ENCODE measurements at places on chromosomes 1 and 21.

DNA sequence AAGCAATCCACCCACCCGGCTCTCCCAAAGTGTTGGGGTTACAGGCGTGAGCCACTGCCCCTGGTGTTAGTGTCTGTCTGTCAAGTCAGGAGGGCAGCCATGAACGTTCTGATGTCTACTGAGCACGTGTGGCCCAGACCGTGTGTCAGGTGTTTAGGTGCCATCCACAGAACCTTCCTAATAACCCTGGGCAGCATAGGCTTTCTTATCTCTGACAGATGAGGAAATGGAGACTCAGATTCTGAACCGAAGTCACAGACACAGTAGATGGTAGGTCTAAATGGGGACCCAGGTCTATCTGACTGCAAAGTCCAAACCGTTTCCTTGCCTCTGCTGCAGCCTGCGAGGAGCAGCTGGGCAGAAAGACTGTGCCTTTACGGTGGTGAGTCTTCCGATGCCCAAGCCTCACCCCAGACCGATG lies 622 bp upstream of the IL6R start:
- DNase-seq = no peak

DNA sequence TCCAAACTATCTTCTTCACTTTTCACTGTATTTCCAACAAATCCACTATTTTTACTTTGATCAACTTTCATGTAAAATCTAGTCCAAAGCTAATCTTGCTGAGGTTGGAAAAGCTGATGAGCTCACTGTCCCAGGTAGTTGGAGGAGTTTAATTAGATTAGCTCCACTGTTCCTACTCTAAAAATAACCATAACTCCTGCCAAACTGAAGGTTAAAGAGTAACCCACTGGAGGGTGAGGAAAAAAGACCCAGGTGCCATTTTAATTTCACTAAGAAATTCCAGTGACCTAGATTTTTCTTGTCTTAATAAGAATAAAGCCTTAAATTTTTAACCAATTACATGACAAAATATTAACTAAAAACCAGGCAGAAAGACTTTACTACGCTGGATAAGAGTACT lies 15.3 kb downstream of the DCAF8 start:
- no peak for DNase-seq

GRCh38 chr1:6365047-6365446 lies 28.5 kb downstream of the ACOT7 start:
- no peak for DNase-seq

GRCh38 chr1:169527451-169528214 lies 41.9 kb upstream of the SLC19A2 start:
- no peak for DNase-seq

- DNase-seq = no peak
Measured at GRCh38 chr1:113647164-113647563, 112.1 kb downstream of the PHTF1 start.

GRCh38 chr1:47438165-47439016 lies 547 bp downstream of the FOXD2 start:
- no peak for DNase-seq

DNA sequence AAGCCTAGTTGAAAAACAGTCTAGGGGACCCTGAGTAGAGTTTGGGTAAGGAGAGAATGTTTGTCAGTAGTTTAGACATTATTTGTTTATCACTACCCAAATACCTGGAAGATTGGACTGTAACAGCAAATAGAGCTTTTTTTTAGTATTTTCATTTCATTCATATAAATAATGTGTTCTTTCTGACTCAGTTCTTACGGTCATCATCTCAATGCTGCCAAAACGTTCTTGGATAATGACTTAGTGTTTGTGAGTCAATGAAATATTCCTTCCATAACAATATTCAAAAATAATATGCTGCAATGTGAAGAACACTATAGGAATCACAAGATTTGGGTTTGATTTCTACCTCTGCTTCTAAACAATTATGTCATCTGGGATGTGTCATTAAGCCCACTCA lies 400.0 kb upstream of the PKN2 start:
- no peak for DNase-seq

- no peak for DNase-seq
Measured at GRCh38 chr1:201476670-201477344, 7.8 kb upstream of the PHLDA3 start.

- DNase-seq = no peak
Measured at GRCh38 chr1:204931768-204932572, 61.3 kb downstream of the NFASC start.

DNA sequence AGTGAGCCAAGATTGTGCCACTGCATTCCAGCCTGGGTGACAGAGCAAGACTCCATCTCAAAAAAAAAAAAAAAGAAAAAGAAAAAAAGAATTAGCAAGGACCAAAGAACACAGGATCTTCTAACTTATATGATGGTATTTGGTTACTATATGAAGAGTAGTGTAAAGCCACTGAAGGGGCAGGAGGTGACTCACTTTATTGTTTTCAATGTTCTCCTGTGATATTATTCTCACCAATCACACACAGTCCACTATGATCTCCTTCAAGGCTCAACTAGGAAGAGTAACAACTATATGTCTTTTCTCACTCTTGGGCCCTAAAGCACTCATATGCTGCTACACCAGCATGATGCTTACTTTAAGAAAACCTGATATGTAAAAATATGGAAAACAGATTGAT lies 26.7 kb downstream of the RC3H1 start:
- DNase-seq = no peak

DNA sequence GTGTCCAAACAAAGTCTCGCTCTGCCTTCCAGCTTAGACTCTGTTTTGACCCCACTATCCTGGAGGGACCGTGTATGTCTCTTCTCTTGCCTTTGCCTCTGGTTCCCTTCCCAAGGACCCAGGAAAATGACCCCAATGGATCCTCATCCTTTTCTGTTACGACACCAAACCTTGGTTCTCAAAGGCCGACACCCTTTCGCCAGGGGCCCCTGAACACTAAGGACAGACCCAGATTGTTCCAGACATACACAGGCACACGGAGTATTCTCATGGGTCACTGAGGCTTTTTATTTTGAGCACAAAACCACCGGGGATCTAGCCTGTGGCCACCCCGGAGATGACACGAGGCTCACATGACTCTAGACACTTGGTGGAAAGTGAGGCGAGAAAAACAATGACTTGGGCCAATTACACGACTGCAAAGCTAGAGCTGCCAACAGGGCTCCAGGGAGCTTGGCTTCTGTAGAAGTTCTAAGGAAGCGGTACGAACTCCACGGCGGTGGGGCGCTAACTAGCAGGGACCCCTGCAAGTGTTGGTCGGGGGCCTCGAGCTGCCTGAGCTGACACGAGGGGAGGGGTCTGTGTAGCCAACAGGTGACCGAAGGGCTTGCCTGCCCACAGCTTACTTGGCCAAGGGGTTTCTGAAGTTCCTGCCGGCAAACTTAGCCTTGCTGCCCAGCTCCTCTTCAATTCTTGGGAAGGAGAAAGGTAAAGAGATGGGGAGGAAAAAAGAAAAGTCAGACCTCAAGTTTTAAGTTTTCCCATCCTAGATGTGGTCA lies 17.6 kb downstream of the ENO1 start:
- no peak for DNase-seq

GRCh38 chr1:161206411-161207140 lies 4.4 kb downstream of the NDUFS2 start:
- DNase-seq = no peak

GRCh38 chr1:228217551-228218344 lies 9.9 kb downstream of the OBSCN start:
- no peak for DNase-seq

- DNase-seq = no peak
Measured at GRCh38 chr1:182340233-182341058, 51.1 kb downstream of the GLUL start.

DNA sequence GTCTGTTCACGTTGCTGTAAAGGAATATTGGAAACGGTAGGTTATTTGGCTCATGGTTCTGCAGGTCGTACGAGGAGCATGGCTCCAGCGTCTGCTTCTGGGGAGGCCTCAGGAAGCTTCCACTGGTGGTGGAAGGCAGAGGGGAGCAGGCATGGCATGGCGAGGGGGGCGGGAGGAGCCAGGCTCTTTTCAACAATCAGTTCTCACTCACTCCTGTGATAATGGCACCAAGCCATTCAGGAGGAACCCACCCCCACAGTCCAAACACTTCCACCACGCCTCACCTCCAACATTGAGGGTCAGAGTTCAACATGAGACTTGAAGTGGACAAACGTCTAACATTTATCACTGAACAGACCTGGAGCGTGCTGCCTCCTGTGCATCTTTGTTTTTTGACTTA lies 141.2 kb downstream of the PGBD5 start:
- no peak for DNase-seq

- no peak for DNase-seq
Measured at GRCh38 chr1:30522031-30523004, 201.1 kb downstream of the MATN1 start.

DNA sequence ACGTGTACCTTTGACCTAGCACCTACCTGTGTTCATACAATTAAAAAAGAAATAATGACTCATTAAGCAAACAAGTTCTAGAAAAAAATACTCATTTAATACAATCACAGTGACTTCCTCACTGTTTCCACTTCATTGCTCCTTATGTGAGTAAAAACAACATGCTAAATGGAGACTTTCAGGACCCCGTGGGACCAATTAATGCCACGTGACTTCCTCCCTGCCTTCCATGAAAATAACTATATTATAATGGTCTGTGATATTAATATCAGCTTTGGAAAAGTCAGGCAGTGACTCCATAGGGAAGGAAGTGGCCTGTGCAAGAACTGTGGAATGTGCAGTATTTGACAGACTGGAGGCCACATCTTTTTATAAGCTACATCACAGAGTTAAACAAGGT lies 337.8 kb downstream of the HLX start:
- DNase-seq = no peak

GRCh38 chr1:178220094-178220493 lies 126.2 kb downstream of the RASAL2 start:
- DNase-seq = no peak

- no peak for DNase-seq
Measured at GRCh38 chr1:18981242-18981641, 24.8 kb upstream of the IFFO2 start.

DNA sequence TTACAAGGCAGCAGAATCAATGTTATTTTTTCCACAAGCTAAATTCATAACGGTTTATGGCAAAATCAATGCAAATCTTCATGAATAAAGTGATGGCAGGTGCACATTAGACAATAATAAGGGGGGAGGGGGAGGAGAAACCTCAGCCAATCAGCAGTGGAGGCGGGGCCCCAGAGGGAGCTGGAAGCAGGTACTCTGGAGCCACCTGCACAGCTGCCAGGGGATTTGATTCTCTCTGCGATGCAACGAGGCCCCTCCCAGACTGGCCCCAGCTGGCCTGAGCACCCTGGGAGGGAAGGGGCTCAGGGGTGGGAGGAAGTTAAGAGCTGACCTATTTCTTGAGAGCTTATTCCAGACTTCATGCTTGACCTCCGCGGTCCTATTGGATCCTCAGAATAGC lies 127.8 kb upstream of the IGSF21 start:
- DNase-seq = no peak

- no peak for DNase-seq
Measured at GRCh38 chr1:204563307-204563706, 47.1 kb downstream of the MDM4 start.

GRCh38 chr1:54777431-54777830 lies 13.1 kb upstream of the PARS2 start:
- DNase-seq = no peak

- no peak for DNase-seq
Measured at GRCh38 chr1:4431491-4431890, 222.9 kb upstream of the AJAP1 start.

DNA sequence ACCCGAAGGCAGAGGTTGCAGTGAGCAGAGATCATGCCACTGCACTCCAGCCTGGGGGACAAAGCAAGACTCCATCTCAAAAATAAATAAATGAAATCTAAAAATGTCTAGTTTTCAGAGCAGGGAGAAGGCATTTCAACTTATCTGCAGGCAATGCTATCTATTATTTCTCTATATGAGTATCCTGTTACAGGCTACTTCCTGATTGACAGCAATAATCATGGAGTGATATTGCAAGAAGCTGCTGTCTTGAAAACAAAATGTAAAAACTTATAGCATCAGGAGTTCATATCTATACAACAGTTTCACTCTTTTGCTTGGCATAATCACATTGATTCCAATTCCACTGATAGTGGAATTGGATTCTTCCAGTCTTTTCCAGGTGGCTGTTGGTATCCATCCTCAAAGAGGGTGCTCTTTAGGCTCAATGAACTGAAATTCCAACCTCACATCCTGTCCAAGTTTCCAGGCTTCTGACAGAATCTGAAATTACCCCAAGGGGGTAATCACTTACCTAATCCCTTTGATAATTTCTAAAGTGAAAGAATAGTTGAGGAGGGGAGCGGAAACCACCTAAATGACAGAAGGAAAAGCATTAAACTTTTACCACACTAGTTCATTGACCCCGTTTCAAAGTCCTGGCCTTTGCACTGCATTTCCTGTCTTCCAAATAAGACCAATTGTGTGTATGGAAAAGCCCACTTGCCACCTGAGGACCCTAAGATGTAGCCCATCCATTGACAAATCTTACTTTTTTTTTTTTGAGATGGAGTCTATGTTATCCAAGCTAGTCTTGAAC lies 107.6 kb downstream of the GLUL start:
- no peak for DNase-seq

DNA sequence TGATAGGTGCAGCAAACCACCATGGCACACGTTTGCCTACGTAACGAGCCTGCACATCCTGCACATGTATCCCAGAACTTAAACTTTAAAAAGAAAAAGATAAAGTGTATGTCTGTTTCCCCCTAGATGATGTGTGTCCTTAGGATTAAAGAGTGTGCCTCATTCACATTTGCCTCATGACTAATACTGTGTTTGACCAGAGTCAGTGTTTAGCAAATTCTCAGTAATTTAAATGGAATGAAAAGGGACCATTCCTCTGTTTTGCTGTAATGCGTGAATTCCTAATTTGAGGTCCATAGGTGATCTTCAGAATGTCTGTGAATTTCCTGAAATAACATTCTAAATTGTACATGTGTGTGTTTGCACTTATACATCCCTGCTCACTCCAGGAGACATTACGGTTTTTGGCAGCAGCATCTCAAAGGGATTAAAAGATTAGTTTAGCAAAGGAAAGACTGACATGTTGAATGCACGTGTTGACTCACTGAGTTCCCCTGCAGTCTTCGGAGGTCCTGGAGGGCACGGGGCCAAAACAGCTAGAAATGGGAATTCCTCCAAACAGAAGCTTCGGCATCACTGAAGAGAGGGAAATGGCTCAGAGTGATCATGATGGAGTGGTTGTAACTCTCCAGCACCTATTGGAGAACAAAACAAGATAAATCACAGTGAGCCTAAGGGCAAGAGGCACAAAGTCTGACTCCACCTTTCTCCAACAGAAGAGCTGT lies 19.1 kb upstream of the SLC35F3 start:
- DNase-seq = no peak

DNA sequence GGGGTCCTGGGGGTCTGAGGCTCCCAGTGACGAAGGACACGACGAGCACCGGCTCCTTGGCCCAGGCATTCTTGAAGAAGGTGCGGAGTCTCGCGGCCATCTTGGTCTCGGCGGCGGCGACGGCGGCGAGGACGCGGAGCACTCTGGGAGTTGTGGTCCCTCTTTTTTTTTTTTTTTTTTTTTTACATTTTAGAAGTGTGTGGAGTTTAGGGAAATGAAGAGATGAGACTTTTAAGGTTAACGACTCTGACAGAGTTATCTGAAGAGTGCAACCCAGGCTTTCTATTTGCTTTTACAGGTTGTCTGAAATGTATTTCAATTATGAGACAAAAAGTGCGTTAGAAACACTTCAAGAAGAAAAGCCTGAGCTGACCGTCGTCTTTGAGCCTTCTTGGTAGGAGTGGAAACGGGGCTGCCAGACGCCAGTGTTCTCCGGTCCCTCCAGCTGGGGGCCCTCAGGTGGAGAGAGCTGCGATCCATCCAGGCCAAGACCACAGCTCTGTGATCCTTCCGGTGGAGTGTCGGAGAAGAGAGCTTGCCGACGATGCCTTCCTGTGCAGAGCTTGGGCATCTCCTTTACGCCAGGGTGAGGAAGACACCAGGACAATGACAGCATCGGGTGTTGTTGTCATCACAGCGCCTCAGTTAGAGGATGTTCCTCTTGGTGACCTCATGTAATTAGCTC lies 9.7 kb downstream of the OR2B11 start:
- DNase-seq = no peak
